ENCODE measurements at places on chromosomes 1 and 21.

GRCh38 chr1:204871405-204872037 lies 859 bp downstream of the NFASC start:
- no peak for DNase-seq

GRCh38 chr1:207219979-207220889 lies 101.2 kb upstream of the CD55 start:
- no peak for DNase-seq

DNA sequence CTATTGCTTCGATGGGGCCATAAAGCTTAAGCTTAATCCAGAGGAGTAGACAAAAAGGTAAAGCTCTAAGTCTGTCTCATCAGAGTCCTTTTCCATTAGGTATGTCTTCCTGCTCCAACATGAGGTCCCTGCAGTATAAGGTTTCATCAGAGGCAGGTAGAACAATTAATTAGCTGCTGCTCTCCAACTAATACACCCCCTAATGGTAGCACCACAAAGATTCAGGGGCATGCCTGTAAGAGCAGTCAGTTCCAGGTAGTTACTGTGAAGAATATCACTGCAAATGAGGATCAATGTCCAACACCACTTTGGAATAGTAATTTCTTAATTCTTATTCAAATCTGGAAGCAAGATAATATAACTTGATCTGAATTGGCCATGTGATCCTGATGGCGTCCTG lies 160.3 kb upstream of the ESRRG start:
- no peak for DNase-seq

GRCh38 chr1:29249951-29250581 lies 13.7 kb downstream of the PTPRU start:
- DNase-seq = no peak

- DNase-seq = no peak
These were observed 168.5 kb upstream of the RUNX1 start for GRCh38 chr21:35217504-35218060.

DNA sequence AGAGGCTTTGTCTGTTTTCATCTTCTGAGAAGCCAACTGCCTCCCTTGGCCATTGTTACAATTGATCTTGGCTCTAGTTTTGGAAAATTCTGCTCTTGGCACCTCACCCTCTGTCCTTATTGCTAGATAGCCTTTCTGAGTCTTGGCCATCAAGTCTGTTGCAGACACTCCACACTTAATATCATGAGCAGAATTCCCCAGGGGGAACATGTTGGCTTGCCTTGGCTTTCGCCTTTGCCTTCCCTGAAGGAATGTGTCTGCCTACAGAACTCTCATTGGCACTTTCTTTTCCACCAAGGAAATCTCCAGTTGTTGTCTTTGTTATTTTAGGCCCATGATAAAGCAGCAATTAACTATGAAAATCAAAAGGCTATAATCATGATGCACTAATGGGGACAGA lies 42.7 kb upstream of the LDLRAP1 start:
- DNase-seq = no peak

DNA sequence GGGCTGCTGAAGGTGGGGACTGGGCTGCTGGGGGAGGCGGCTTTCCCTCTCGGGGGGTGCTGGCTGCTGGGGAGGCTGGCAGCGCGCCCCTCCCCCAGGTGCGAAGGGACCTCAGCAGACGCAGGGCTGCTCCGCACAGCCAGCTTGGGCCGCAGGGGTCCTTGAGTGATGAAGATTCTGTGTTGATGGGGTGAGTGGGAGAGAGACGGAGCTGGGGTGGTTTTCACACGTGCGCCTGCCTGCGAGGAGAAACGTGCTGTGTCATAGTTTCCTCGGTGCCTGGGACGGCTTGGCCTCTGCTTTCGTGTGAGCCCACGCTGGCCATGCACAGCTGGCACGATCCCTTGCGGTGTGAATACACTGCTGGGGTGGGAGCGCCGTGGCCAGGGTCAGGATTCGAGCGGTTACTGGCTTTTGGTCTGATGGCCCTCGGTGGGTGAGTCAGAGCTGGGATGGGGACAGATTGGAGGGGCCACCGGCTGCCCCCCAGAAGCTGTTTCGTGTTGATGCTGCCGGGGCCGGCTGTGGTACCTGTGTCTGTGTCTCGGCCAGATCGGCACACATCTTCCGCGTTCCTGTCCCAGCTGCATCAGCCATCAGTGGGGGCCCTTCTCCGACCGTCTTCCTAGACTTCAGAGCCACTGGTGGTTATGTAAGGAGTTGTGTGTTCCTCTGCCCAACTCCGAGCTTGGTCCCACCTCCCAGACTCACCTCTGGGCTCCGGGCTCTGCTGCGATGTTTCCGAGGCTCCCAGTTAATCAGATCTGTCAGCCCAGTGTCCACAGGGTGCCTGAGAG lies 24.9 kb downstream of the PRKCZ start:
- DNase-seq = no peak

DNA sequence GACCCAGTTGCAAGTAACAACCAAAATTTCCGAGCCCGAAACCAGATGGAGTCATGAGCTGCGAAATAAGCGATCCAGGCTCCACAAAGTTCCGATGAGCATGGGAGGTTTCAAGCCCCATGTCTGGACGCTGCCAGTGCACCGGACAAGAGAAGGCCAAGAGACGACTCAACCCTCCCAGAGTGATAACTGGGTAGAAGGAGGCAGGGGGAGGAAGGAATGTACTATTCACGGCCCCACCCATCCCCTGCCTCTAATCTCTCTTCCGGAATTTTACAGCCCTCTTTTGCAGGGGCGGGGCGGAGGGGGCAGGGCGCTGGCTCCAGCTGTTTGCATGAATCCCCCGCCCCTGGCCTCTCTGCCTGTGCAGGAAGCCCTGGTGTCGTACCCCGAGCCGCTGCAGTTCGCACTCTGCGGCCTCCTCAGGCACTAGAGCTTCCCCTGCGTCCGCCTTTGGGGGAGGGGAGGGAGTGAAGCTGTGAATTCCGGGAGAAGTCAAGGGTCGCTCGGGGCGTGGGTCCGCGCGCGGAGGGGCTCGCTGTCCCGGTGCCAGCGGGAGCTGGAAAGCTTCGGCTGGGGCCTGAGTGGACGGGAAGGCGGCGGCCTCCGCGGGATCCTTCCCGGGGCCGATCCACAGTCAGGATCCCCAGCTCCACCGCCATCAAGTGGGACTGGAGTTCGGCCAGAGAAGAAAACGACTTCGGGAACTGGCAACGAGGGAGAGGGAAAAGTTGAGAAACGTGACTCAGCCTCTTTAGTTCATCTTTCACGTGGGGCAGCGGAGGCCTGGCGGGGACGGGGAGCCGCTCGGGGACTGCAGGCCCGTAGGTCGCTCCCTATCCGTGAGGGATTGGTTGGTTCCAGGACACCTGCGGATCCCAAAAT lies 6.3 kb upstream of the PTP4A2 start:
- DNase-seq = peak; percentile 78

GRCh38 chr1:2437617-2438016 lies 25.3 kb upstream of the PEX10 start:
- DNase-seq = no peak

DNA sequence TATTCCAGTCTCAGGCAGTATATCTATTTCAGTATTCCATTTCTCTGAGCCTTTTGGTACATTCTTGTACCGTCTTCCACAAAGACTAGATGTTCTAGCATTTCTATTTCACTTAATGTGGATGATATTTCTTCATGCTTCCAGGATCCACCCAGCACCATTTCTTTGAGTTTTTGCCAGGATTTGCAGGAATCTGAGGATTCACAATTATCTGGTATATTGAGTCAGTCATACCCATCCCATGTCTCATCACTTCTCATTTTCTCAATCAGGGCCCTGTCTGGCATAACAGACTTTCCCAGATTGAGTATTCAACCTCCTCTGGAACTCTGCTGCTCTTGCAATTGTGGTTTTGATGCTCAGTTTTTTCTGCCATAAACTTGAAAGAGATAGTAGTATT lies 20.9 kb upstream of the COL11A1 start:
- no peak for DNase-seq

GRCh38 chr1:97297611-97298010 lies 576.0 kb downstream of the PTBP2 start:
- DNase-seq = no peak

- DNase-seq = no peak
These were observed 17.7 kb downstream of the IRF2BP2 start for GRCh38 chr1:234592240-234592639.

GRCh38 chr1:39440856-39441255 lies 50.6 kb upstream of the BMP8A start:
- no peak for DNase-seq

GRCh38 chr1:192660613-192661012 lies 24.7 kb downstream of the RGS13 start:
- no peak for DNase-seq

DNA sequence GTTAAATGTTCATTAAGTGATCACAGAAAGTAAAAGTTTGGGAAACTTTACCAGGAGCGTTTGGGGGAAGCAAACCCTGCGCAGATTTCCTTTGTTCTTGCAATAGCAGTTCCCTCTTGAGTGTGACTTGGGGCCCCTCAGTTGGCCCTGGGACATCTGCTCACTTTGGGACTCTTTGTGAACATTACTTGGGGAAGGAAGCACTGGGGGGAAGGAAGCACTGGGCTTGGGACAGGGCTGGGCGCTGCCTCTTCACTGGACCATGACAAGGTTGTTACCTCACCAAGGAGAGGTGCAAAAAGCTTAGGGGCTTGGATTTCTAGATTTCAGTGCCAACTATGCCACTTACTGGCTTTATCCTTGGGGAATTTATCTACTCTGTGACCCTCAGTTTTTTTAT lies 63.5 kb downstream of the ETS2 start:
- no peak for DNase-seq

- DNase-seq = no peak
These were observed 153.9 kb downstream of the GRIK3 start for GRCh38 chr1:36880155-36881067.

DNA sequence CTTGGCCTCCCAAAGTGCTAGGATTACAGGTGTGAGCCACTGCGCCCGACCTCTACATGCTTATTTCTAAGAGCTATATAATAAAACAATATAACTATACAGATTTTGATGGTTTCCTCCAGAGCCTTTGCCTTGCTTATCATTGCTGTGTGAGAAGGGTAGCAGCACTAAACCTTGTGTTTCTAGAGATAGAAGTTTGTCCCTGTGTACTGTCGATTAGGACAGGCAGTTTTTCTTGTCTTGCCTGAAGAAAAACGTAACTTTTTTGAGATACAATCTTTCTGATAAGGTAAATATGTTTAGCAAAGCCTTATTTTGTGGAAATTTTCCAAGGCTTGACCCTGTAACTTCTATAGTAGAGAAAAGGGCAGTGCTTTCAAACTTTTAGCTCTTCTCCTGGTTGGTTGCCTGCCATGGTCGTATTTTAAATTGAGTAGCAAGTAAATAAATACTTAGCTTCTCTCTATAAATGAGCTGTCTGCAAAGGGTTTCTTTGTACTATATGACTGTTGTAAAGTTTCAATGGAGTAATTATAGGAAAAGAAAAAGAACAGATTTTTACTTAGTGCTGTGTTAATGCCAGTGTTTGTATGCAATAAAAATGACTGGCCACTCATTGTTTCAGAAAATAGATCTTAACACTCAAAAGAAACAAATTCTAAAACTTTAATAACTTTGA lies 86.4 kb upstream of the CACYBP start:
- DNase-seq = no peak

DNA sequence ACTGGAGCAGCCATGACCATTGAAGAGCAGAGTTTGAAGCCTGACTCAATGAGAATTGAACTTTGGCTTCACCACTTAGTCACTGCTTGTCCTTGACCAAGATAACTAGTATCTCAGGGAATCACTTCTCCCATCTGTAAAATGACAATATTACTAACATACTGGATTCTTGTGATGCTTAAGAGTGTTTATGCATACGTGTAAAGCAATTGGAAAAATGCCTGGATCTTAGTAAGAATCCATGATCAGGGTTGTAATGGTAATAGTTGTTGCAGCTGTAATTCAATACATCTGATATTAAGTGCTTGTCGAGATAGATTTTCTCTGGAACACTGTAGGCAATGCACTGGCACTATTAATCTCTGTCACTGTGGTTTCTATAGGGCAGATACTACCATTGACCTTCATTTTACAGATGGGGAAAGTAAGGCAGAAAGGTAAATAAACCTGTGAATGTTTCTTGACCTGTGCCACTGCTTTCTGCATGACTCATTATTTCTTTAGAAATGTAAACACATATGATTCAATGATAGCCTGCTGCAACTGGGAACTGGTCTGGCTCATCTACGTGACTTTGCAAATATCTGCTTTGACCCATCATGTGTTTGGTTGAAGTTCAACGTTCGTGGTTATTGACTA lies 662.5 kb downstream of the PLA2G4A start:
- DNase-seq = no peak

DNA sequence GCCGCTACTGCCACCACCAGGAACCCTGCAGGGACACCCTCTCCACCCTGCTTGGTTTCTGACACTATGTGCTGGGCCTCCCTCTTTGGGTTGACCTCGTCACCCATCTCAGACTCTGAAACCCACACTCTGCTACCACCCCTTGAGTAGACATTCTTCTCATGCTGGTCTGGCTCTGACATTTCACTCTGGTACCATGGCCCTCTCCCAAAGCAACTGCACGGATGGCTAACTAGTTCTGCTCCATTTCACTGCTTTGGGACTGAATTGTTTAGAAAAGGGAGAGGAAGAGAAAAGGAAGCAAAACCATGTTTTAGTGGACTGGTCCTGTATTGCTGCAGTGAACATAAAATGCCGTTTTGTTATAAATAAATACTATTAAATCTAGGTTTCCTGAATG lies 137.8 kb downstream of the KCNK2 start:
- DNase-seq = no peak

- no peak for DNase-seq
These were observed 142.5 kb downstream of the PIGK start for GRCh38 chr1:77076759-77077158.

DNA sequence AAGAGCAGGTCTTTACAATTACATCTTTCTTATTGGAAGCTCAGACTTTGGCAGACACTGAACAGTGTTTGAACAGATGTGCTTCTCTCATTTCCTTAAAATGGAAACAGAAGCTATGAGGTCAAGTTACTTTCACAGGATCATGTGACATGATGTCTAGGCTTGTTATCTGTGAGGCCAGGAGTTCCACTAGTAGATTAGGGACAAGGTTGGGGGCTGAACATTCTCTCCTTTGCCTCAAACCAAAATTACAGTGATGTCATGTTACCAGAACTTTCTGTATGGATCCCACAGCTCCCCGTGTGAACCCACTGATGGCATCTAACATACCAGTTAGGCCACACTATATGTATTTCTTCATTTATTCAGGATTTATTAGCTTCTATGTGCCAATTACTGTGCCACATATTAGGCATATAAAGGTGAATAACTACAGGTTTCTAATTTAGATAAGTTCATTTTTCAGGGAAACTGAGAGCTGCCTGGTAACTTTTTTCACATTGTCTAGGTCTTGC lies 6.0 kb downstream of the DYNLT5 start:
- no peak for DNase-seq

DNA sequence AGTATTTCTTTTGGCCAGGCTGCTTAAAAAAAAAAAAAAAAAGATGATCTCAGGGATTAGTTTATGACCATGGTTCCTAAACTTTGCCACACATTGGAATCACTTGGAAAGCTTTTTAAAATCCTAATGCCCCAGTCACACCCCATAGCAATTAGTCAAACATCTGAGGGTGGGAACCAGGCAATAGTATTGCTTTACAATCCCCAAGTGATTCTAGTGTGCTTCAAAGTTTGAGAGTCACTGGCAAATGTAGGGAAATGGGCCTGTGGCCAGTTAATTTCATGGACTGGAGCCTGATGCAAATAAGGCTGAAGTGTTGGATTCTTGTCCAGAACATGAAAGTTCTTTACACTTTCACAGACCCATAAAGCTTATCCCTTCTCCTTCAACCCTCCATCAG lies 374.6 kb upstream of the ESRRG start:
- DNase-seq = no peak

Data from neuronal stem cell (in vitro differentiated cells).